ENCODE measurements at places on chromosomes 16 and 17. TPM values are rescaled to one million over a fixed set of nuclear protein-coding genes. Genes with fewer than 3 reads are reported as not detected.

The DECR2 gene
- total RNA-seq = 26.2 TPM

The CRHR1 gene
- 0.71 TPM for total RNA-seq

- no peaks in the 10 kb centered on the region for H3K36me3 ChIP-seq
- H3K4me3 ChIP-seq = no peak overlapping the region
- H3K27ac ChIP-seq = no peak overlapping the region
- no peak for DNase-seq
- H3K4me1 ChIP-seq = peaks cover 3% of the 10 kb centered on the region
These were observed 2.3 kb upstream of the MYO15A start for GRCh38 chr17:18106211-18106610.

DNA sequence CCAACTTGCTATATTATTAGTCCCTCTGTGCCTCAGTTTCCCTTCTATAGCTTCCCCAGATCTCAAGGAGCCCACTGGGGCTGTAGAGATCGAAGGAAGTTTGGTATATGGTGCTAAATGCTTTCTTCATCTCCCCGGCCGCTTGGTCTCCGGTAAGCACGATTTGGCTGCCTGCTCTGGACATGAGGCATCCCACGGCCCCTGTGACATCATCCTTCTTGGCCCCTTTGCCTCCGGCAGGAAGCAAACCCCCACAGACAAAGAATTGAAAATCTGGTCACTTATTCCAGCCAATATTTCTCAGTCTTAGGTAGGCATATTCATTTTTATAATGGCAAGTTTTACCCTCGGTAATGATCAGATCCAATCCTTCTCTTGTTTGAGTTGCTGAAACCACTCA is 65.8 kb downstream of the WSCD1 start:
- no peak overlapping the region for H3K27ac ChIP-seq
- H3K36me3 ChIP-seq = no peaks in the 10 kb centered on the region
- no peak for DNase-seq
- no peak overlapping the region for H3K4me3 ChIP-seq
- H3K4me1 ChIP-seq = peaks cover 15% of the 10 kb centered on the region
